ENCODE measurements at places on chromosomes 5 and 9. TPM values are rescaled to one million over a fixed set of nuclear protein-coding genes. Genes with fewer than 3 reads are reported as not detected.

DNA sequence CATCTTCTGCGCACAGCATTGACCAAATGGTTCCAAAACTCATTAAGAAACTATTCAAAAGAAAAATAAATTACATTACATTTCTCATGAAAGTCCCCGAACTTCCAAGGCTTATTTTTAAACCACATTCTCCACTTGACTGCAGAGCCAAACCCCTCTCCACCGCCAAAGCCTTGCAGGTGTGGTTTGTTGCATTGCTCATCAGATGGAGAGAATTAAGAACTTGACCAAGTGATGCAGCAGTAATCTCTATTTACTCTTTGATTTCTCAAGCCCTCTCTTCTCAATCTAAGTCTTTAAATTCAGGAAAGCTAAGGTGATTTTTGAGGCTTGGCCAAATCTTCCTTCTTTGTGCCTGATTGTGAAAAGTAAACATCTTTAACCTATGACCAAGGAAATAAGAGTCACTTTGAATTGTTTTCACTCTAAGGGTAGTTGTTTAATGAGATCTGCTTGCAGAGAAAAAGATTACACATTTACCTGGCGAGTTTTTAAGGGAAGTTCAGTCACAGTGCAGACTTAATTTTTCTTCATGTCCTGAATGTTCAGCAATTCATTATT, 290.5 kb upstream of the ITGA1 start:
- DNase-seq, result no peak

GRCh38 chr9:25570802-25571201, 107.4 kb downstream of the TUSC1 start:
- peak; percentile 59 for DNase-seq

SLC4A9 gene
- total RNA-seq, result 0.30 TPM

DNA sequence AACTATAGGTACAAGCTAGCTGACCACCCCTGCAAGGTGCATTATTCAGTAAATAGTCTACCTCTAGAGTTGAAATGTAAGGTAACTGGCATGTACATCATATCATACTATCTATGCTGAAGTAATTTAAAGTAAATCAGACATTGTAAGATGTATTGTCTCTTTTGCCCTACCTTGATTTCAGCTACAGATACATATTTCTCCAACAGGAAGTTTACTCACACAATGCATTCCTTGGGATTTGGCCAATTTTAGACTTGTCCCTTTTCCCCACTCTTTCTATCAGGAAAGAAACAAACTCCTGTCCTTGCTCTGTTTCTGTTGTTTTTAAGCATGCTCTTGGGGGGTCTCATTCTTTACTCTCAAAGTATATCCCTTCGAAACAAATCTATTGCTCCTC, 58.5 kb upstream of the TSLP start:
- DNase-seq, result no peak

GRCh38 chr5:20574576-20574975, 586.6 kb upstream of the CDH18 start:
- DNase-seq, result no peak

CAMK2A gene
- total RNA-seq, result 26.1 TPM

Data from spinal cord (tissue), 10 donors.